ENCODE measurements at places on chromosomes 1 and 21. TPM values are rescaled to one million over a fixed set of nuclear protein-coding genes. Genes with fewer than 3 reads are reported as not detected.

NTRK1 gene
- total RNA-seq: not detected

ATF3 gene
- total RNA-seq: 2.6 TPM

FCRL1 gene
- not detected for total RNA-seq

GRCh38 chr1:67535474-67535873, 105.3 kb upstream of the SERBP1 start:
- DNase-seq: peak; percentile 87
